ENCODE measurements at places on chromosomes 4 and X.

DNA sequence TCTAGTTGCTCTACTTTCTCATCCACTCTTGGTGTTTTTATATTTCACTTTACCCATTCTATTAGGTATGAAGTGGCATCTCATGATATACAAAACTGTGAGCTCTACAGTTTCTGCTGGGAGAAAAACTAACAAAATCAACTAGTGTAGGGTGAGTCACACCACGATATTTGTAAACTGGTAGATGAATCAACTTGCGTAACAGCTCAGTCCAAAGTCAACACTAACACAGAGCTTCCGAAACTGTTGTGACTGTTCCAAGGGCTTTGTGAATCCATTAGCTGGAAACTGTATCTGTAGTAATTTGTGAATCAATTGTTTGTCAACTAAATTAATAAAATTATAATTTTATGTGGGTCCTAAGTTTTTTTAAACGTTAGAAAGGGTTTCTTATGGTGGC is 119.8 kb upstream of the TSPAN5 start:
- DNase-seq = peak; percentile 22

- DNase-seq = no peak
These were observed 197.5 kb downstream of the AFAP1 start for GRCh38 chr4:7741946-7742806.

DNA sequence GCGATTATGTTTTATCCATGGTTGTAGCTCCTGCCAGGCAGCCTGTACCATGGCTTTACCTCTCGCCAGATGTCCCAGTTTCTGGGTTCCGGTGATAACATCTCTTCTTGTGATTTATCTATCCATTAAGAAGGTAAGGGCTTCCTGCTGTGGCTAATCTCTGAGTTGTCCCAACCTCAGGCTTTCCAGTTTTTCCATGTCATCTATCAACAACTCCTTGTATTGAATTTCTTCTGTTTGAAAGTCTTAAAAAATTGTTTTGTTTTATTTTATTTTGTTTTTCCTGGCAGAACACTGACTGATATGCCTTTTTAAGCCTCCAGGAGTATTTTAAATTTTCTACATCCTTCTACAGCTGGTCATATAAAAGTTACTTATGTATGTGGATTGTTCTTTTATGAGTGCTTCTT is 241.9 kb downstream of the ANTXR2 start:
- DNase-seq = no peak

- no peak for DNase-seq
These were observed 591 bp upstream of the ACSL4 start for GRCh38 chrX:109733613-109734083.

DNA sequence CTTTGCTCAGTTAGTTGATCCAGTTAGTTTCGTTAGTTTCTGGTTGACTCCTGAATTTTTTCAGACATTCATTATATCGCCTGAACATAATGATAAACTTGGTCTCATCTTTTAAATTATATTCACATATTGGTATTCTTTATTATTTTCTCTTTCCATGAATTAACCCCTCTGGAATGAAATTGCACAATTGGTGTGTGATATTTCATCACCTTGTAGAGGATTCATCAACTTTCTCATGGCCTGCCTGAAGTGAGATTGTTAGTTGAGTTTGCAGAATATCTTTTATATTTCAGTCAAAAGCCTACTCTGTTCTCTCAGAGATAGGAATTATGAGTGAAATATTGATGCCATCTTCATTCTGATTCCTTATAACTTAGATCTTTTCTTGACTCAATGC is 1160.6 kb upstream of the AGA start:
- DNase-seq = no peak

- DNase-seq = no peak
These were observed 210.4 kb downstream of the RELL1 start for GRCh38 chr4:37475776-37476175.

- no peak for DNase-seq
These were observed 26.3 kb upstream of the KDM5C start for GRCh38 chrX:53251307-53251706.

GRCh38 chr4:185895351-185895750 is 83.4 kb upstream of the SORBS2 start:
- no peak for DNase-seq

- peak; percentile 22 for DNase-seq
These were observed 78.1 kb downstream of the BMP15 start for GRCh38 chrX:50988649-50989048.

DNA sequence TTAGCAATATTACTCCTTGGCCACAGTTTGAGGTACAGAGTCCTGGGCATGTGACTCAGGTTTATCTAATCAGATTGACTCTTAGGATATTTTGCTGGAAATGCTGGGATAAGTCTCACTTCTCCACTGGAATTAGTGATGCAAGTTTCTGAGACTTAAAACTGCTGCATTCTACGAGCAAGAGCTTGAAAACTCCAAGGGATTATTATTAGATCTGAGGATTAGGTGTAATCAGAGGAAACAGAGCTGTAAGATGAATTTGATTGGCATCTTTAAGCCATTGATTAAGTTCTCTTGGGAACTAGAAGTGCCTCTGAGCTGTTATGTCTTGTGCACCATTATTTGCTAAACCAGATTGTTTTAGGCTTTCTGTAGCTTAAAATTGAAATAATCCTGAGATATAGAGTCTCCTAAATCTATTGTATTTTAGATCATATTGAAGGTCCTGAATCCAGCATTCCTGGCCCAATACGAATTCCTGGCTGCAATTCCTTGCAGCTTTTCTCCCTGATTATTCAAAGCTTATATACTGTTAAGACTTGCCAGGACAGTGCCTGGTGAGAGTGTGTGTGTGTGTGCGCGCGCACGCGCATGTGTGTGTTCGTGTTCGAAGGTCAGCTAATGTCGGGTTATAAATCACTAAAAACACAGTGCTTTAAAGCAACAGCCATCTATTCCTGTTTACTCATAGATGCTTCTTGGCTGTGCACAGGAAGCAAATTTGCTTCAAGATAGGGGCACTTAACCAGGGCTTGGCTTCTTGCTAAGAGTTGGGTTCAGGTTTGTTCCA is 735.1 kb downstream of the STIM2 start:
- DNase-seq = no peak

GRCh38 chr4:57020467-57021101 is 41.9 kb downstream of the POLR2B start:
- peak; percentile 92 for DNase-seq

DNA sequence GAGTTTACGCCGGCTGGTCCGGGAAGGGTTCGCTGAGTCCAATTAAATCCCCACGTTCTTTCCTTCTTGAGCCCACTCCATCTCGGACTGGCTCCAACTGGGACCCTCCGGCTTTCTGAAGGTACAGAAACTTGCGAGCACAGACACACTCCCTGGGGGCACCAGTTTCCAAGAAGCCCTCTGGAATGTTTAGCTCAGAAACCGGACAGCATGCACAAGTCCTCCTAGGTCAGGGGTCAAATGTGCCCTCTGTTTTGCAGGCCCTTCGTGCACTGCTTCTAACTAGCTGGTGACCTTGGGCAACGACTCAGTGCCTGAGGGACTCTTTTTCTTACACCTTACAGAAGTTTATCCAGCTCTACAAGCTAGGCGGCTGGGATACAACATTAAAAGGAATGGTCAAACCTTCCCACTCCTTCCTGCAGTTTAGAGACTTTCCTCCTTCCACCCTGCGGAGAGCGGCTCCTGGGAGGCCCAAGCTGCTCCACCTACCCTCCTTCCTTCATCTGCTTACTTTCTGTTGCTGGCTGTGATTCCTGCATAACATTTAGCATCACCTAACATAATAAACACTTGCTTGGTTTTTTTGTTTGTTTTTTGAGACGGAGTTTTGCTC is 275.5 kb downstream of the BCOR start:
- no peak for DNase-seq

DNA sequence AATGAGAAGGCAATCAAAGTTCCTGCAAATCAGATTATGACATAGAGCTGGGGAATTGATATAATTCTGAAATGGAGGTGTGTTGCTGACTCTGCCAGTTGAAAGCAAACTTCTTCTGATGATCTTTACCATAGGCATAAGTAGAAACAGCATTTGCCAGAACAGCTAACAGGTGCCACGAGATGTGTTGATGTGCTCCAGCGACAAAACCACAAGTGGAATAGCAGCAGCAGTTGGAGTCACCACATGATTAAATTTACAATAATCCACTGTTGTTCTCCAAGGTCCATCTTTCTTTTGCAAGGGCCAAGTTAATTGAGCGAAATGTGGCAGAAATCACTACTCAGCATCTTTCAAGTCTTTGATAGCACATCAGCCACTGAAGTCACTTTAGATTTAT is 3.7 kb upstream of the OSTC start:
- DNase-seq = no peak

- DNase-seq = no peak
These were observed 34.5 kb downstream of the CTBP1 start for GRCh38 chr4:1214101-1215095.

DNA sequence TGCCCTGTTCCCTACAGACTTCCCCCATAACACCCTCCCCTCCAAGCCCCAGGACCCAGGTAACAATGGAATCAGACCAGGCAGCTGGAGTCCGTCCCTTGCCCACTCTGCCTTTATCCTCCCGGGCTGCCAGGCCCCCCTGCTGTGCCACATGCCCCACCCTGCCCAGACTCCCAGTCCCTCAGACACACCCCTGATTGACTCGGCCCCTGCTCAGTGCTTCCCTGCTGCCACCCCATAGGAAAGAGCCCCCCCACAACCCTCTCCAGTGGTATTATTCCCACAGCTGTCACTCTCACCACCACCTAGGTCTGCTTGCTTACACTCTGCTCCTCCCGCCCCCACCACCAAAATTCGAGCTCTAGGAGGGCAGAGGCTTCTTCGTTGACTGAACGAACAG is 4.7 kb upstream of the NAA10 start:
- DNase-seq = no peak

DNA sequence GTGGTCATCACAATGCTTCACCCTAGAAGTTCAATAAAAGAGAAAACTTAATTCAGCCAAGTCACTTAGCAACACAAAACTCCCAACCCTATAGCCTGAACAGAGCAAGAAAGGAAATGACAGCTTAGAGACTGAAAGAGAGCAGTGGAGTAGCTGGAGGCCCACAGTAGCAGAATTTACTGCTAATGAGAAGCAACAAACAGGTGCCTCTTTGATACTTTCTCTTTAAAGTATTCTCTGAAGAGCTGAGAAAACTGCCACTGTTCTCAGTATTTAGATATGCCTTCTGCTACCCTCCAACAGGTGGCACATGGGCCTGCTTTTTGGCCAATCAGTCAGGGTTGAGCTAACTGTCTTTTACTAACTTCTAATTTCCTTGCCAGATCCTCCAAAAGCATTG is 240.0 kb downstream of the GPC3 start:
- DNase-seq = no peak

- no peak for DNase-seq
These were observed 56.9 kb upstream of the INTU start for GRCh38 chr4:127575888-127576287.

GRCh38 chrX:108322234-108322633 is 116.0 kb downstream of the COL4A6 start:
- DNase-seq = no peak

DNA sequence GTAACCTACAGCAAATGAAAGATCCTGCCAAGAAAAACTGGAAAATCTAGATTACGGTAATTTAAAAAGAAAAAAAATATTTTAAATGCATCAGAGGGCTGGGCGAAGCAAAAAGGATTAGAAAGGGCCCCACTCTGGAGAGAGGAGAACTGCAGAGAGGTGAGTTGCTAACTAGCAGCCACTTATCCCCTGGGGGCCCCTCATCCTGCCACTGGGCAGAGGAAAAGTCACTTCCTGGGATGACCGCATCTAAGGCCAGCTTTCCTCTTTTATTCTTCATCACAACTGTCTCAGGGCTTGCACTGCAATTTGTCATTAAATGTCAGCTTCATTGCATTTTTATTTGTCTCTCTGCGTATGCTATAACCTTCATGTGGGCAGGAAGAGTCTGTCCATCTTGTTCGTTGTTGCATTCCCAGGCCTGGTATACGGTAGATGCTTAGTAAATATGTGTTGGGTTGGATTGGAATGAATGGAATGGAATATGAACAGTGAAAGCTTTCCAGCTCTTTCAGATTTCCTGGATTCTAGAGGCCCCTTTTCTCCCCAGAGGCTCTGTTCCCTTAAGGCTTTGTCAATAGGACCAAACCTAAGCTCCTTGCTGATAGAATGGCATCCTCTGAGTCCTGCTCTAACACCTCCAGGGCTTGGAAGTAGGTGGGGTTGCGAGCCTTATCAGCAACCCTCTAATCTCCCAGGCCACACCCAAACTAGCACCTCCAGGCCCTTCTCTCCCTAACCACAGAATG is 58.9 kb downstream of the TLR10 start:
- DNase-seq = peak; percentile 16

- no peak for DNase-seq
These were observed 56.5 kb upstream of the PGM2 start for GRCh38 chr4:37770016-37770415.

GRCh38 chrX:55524487-55524886 is 34.8 kb upstream of the USP51 start:
- no peak for DNase-seq

GRCh38 chrX:67613366-67613765 is 69.5 kb downstream of the AR start:
- peak; percentile 53 for DNase-seq

DNA sequence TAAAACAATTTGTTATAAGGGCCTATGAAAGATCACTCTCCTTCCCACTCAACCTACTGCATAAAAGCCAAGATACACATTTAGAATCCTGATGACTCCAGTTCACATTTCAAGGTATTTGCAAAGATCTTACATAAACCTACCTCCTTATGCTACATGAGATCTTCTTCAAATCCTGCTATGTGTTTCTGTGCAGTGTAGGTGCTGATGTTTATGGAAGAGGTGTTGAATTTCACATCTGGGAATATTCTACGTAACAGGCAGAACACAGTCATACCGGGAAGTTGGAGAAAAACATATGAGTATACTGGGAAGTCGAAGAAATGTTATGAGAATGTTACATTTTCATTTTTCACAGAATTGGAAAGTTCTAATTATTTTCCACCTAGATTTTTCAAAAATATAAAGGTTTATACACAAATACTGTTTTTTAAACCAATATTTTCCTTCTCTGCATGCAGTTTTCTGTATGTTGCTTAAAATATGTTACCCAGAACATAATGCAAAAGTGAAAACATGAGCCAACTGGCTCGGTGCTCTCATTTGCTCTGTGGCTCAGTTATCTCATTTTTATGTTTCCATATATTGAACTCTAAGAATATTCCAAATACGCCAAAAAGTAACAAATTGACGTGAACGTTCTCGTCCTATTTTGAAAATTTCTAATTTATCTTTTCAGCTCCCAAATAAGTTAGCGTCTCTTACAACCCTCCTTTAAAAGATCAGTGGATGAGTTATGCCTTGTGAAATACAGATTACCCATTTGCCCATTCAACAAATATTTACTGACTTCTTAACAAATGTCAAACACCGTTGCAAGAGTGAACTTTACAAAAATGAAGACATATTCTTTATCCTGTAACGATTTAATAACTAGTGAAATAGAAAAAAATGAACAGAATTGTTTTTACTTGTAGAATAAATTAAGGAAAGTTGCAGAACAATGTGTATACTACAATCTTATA is 899.3 kb downstream of the STIM2 start:
- DNase-seq = no peak
